ENCODE measurements at places on chromosomes 3 and 15.

DNA sequence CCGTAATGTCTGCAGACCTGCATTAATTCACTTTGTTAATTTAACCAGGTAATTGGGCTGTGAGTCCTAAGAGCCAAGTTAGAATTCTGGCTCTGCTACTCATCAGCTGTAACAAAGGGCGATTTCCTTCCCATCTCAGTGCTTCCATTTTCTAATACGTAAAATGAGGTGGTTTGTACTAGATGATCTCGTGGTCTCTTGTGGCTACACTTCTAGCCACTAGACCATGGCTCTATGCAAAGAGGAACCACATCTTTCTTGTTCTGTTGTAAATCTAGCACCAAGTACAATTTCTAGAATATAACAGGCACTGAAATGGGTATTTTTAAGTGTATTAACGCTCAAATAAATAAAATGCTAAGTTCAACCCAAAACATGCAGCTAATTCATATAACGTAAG, 174.4 kb upstream of the THBS1 start:
- DNase-seq: no peak

GRCh38 chr15:91116113-91117067, 16.3 kb downstream of the SV2B start:
- peak; percentile 74 for DNase-seq

DNA sequence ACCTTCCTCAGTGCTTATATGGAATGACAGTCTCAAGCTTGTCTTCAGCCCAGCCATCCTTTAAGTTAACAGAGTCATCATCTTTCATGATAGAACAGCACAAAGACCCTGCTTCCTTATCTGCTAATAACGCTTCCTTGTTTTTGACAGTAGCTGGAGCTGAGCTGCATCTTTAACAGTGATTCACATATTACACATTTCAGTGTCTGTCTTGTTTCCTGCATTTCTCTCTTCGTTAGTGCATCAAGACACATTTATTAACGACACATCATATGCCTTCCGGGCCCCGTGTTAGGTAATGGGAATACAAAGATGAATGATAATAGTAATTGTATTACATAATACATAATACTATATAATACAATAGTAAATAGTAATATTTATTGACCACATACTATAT, 30.2 kb upstream of the GREM1 start:
- DNase-seq: no peak

GRCh38 chr3:111311709-111312235, 230.2 kb upstream of the CD96 start:
- DNase-seq: no peak

GRCh38 chr3:16912400-16913263, 27.9 kb downstream of the PLCL2 start:
- DNase-seq: peak; percentile 48

DNA sequence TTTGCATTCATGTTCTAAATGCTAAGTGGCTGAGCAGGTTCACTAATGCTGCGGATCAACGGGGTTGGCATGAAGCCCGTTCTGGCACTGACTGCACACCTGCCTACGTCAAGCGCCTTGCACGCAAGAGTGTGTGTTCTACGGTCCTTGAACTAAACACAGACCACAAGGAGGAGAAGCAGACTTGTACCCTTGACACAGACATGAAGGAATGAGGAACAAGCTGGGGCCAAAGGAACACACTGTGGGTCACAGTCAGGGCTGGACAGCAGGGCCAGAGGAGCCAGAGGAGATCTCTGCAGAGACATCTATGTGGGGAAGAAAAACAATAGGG, 48.0 kb upstream of the LDHAL6B start:
- no peak for DNase-seq

DNA sequence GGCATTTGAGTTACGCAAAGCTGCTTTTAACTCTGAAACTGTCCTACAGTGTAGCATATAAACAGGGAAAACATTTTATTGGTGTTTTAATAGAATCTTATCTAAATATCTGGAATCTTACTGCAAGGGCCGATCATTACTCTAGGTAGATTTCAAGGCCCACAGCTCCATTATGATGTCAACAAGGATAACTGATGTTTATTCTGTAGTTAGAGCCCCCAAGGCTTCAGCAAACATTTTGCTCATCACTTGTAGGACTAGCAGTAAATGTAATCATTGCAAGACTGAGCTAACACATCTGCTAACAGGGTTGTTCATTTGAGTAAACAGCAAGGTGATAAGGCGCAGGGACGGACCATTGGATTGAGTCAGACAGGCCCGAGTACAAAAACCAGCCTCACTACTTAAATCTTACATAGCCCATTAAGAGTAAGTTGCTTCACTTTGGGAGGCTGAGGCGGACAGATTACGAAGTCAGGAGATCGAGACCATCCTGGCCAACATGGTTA, 332.5 kb upstream of the TPRG1 start:
- no peak for DNase-seq

DNA sequence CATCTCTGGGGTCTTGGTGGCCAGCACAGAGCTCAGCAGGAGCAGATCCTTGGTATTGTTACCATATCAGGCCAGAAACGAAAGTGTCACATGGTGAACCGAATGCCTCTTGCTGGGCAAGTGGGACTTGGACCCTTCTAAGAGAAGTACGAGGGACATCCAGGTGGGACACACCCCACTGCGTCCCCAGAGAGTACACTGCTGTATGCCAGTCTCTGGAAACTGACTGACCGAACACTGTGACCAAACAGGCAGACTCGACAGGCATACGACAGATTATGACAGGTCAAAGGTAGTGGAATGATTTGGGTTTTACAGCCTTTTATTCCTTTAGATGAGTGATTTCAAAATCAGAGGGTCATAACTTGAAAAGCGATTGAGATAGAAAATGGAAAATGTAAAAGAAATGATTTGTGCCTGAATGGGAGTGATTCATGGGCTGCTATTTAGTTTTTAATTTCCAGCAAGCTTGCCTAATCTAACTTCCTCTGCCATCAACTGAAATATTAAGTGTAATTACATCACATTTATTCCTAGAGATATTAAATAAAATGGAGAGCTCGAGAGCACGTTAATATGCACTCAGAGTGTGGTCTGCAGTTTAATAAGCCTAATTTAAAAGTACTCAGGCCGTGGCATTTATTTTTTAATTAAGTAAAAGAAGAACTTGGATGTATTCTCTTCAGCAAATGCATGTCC, 63.4 kb upstream of the CTXND1 start:
- no peak for DNase-seq

DNA sequence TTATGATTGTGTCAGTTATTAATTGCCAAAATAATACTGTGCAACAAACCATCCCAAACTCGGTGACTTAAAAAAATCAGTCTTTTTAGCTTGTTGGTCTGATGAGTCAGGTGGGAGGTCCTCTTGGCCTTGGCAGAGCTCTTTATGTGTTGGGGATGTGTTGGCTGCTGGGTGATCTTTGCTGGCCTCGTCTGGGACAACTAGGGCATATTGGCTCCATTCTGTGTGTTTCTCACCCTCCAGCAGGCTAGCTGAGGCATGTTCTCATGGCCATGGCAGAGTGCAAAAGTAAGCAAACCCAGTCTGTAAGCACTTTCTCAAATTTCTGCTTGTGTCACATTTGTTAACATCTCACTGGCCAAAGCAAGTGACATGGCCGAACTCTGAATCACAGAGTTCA, 251.6 kb downstream of the RPLP1 start:
- DNase-seq: no peak

GRCh38 chr3:44762170-44762677, 630 bp downstream of the KIF15 start:
- no peak for DNase-seq

- DNase-seq: no peak
Observed at GRCh38 chr3:184414418-184415202, 34.8 kb downstream of the CHRD start.

GRCh38 chr3:128875556-128876120, 3.8 kb upstream of the ACAD9 start:
- DNase-seq: peak; percentile 41

DNA sequence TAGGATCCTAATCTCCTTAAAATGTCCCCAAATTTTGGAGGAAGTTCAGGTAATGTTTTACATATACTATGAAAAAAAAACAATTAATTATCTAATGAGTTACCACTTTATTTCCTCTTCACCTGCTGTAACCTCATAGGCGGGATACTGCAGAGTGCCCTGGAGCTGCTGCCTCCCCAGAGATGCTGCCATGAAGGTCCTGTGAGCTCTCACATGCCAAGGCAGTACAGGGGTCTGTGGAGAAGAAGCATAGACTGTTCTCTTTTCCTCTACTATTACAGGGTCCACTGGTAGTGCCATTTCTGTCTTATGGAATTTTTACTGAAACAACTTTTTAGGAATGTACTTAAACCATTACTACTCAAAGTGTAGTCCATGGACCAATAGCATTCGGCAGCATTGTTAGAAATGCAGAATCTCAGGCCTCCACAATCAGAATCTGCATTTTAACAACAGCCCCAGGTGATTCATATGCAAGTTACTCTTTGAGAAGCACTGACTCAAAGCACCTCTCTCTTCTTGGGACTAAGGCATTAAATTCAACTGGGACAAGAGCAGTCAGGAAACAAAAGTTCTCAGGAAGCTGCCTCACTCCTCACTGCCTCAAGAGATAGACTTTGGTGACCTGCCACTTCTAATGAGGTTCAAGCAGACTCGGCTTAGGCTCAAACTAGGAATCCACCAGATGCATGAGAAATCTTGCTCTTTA, 30.3 kb upstream of the CPOX start:
- DNase-seq: no peak

- DNase-seq: no peak
Observed at GRCh38 chr15:58951388-58952007, 18.0 kb upstream of the SLTM start.

GRCh38 chr15:91142106-91142744, 42.2 kb downstream of the SV2B start:
- DNase-seq: peak; percentile 56
